ENCODE measurements at places on chromosomes 1 and 21.

DNA sequence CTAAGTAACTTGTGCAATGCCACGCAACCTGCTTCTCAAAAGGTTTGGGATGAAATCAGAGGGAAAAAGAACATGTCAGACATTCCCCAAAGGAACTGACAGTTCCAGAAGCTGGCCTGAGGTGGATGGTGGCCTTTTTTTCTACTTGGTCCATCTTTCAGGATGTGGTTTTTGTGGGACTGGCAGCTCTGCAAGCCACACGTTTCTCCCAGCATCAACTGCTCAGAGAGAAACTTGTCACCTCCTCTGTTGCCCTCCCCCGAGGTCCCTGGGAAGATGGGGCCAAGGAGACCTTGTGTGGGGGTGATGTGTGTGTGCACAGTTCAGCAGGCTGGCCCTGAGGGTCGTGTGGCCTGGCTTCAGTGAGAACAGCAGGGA lies 2.5 kb upstream of the DHRS3 start:
- DNase-seq = no peak

GRCh38 chr1:175287377-175287776 lies 94.8 kb upstream of the KIAA0040 start:
- no peak for DNase-seq

GRCh38 chr1:162384116-162384515 lies 2.6 kb downstream of the C1orf226 start:
- DNase-seq = no peak

- DNase-seq = no peak
Measured at GRCh38 chr1:176617881-176618280, 154.9 kb downstream of the PAPPA2 start.

DNA sequence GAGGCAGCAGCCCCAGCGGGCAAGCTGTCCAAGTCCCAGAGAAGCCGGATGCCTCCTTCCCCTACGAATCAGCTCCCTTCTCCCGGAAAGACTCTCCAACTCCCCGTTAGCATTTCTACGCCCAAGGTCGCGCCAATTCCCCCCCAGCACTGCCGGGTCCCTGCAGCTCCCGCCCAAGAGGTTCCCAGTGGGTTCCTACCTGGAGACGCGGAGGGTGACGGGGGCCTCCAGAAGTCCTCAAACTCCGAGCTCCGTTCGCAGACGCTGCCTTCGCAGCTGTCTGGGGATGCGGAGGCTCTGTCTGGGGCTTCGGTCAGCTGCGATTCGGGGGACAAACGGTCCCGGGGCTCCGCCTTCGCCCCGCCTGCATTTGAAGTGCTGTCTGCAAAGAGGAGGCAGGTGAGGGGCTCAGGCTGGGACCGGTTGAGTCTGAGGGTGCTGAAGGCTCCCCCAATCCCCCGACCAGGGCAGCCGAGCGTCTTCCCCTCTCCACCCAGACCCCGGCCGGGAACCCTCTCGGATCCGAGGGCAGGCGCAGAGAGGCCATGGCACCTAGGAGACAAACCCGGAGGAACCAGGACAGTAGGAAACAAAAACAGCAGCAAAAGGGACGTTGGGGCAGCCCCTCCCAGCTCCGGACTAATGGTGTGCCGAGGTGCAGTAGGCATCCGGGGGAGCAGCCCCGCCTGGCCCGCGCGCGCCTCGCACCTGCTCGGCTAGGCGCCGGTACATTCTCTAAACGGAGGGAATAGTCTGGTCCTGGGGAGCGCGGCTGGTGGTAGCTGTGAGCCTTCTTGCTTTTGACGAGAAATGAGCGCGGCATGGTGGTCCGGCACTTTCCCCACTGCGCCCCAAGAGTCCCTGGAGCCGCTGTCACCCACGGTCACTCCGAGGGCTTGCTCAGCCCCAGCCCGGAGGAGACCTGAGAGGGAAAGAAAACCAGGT lies 3.8 kb downstream of the GFI1 start:
- DNase-seq = peak; percentile 42

Measured in GM12891 (cell line).